ENCODE measurements at places on chromosomes 1 and 21.

DNA sequence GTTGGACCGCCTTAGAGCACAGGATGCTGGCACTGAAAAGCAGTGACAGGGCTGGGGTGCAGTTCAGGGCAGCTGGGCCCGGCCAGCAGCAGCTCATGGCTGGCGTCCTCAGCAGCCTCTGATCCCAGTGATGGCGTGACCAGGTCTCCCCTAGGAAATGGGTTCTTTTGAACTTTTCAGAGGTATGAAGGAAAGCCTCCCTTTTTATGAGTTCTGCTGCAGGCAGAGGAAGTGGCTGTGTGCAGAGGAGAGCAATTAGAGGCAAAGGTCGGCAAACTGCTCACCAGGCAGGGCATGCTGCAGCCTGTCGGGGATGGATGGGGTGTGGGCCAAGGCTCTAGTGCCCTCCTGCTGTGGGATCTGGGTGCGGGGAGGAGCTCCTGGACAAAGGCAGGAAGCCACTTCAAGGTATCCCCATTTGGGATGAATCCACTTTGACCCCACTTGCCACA is 45.6 kb upstream of the RAB4A start:
- no peak for DNase-seq

- DNase-seq = no peak
These were observed at the start of gene TLR5 for GRCh38 chr1:223142795-223143536. Gene TLR5, minus strand, starts transcription at chr1:223143248. Its CDS starts 30,217 bp downstream, at chr1:223113031.

DNA sequence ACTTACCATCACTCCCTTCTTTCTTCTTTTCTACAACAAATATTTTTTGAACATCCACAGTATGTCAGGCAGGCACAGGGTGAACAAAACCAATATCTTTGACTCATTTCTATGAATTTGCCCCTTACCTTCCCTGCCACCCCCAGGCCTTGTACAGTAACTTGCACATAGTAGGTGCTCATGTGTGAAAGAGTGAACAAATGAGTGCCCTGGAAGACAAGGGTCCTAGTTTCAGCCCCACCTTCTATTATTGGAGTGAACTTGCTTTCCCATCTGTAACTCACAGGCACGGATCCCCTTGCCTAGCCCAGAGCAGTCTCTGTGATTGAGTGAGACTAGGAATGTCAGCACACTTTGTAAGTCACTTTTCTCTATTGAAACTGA is 12.8 kb downstream of the ZDHHC18 start:
- DNase-seq = no peak

- DNase-seq = no peak
These were observed 49.6 kb upstream of the ATP1A1 start for GRCh38 chr1:116323491-116323890.

- no peak for DNase-seq
These were observed 17.3 kb downstream of the ITSN1 start for GRCh38 chr21:33659568-33659949.

- DNase-seq = no peak
These were observed 10.8 kb downstream of the COQ8A start for GRCh38 chr1:226950871-226951270.

- no peak for DNase-seq
These were observed 83.9 kb downstream of the MAST2 start for GRCh38 chr1:45887156-45887842.

GRCh38 chr1:19073311-19074186 is 117.1 kb upstream of the IFFO2 start:
- DNase-seq = no peak

DNA sequence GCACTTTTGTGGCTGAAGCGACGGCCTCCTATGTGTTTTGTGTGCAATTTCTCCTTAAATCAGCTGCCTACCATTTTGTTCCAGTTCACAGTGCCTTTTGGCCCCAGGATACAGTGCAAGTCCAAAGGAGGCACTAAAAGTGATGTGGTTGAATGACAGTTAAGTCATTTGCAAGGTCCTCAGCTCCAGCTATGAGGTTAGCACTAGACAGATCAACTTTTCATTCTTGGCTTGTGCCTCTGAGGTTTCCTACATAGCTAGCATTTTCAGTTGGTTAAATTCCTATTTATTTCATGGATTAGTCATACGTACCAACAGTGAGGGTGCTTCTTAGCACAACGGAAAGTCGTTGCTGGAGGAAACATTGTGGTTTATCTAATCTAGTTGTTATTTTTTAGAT is 59.3 kb upstream of the NTPCR start:
- DNase-seq = peak; percentile 46

DNA sequence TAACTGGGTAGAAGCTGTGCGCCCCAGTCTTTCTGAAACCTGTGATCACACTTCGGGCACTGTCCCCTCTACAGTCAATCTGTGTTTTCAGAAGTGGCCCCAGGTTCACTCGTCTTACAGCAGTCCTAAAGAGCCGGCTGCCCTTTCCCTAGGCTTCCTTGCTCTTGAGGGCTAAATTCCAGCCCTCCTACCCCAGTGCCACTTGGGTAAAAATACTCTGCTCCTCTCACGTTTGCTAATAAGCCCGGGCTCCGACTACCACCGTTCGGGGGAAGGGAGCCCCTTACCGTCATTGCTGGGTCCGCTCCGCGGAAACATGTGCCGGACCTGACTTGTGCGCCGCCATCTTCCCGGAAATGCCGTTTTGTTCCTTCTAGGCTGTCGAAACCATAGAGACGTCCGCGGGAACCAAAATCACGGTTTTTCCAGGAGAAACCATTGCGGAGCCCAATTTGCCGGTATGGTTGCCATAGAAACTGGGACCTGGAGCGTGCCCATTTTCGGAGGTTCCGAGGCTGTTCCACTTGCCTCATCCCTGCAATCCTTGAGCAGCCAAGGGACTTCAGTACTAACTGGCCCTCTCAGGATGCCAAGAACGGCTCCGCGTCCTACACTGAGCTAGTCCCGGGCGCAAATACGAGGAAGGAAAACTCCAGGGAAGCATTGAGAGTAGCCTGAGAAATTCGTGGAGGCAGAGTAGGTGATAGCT is at the start of gene GPATCH4:
Gene GPATCH4 (minus strand): TSS at position 358 of the 709 bp plus-strand sequence.
- peak; percentile 90 for DNase-seq

DNA sequence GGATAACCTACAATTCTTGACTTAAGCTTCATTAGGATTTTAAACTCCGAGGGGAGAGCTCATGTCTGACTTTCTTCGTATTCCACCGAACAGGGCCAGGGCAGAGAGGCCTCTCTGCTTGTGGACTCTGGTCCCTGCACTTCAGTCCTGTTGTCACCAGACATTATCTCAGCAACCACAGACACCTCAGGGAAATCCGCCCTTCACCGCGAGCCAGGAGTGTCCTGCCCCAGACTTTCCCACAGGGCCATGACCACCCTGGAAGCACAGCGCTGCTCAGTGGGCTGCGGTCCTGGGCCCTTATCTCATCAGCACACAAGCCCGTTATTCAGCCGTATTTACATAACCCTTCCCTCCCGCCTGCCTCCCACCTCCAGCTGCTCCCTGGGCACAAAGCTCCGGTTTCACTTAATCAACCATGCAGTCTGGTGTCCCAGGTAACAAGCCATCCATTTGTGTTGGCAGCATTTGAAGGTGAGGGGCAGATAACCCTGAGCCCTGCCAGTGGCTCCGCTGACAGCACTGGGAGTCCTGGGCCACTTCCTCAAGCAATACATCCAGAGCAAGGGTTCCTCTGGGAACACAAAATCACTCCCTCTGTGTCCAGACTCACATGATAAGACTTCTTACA is 122.8 kb upstream of the RAB4A start:
- DNase-seq = no peak

DNA sequence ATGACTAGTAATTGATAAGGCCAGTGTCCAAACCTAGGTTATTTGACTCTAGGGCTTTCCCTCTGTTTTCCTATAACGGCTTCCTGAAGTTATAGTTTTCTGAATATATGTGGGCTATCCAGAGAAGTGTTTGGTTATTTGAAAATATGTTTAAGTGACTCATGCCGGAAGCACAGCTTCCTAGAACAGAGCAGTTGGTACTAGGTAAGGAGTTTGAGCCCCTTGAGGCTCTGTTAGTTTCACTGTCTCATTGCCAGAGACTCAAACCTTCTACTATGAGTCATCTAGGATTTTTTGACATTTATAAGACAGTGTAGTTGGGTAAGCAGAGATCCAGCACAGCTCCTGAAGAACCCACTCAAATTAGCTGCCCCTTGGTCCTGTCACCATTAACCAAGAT is 27.1 kb upstream of the LEPR start:
- peak; percentile 17 for DNase-seq

DNA sequence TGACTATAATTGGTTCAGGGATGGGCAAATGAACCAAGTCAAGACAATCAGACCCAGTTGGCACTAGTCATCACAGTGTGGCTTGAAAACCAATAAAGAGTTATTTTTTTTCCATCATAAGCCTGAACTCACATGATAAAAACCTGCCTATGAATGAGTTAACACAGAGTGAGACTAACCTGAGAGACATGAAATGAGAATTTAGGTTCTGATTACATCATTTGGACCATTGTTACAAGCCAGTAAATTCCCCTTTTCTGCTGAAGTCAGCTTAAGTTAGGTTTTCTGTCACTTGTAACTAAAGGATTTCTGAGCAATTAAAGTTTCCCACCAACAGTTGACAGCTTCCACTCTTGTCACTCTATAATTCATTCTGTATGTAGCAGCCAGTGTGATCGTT is 9.6 kb upstream of the RSBN1 start:
- no peak for DNase-seq

GRCh38 chr21:32334980-32335531 is 36.4 kb downstream of the MRAP start:
- DNase-seq = no peak

DNA sequence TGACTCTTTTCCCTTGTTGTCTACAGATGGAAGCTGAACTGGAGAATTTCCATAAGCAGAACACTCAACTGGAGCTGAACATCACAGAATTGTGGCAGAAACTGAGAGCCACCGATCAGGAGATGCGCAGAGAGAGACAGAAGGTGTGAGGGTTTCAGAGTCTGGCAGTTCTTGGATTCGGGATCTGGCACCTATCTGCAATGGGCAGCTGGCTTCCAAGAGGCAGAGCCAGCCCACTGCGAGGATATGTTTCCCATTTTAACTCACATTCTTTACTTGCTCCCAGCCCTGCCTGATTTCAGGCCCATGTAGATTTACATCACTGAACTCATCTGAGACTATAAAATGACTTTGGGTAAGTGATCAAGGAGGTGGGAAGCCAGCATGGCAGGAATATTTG is 37.3 kb upstream of the TMEM125 start:
- DNase-seq = no peak

DNA sequence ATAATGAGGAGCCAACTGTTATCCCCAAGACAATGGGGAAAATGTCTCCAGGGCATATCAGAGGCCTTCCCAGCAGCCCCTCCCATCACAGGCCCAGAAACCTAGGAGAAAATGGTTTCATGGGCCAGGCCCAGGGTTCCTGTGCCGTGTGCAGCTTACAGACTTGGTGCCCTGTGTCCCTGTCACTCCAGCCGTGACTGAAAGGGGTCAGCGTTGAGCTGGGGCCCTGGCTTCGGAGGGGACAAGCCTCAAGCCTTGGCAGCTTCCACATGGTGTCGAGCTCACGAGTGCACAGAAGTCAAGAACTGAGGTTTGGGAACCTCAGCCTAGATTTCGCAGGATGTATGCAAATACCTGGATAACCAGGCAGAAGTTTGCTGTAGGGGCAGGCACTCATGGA is 18.1 kb downstream of the SIPA1L2 start:
- no peak for DNase-seq

DNA sequence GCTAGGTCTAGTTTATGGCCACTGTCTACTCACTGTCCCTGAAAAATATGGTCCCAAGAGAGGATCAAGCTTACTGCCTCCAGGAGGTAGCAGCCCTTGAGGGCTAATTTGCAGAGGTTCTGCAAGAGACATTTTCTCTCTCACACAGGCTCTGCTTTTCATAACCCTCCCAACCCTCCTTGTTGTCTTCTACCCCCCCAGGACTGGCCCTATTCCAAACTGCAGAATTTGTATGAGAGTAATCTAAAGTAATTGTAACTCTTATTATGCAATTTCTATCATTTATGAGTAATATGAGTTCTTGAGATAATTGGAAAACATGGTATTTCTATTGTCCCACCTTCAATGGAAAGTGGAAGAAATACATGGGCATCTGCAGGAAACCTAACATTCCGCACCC is 70.4 kb upstream of the CD55 start:
- DNase-seq = no peak

DNA sequence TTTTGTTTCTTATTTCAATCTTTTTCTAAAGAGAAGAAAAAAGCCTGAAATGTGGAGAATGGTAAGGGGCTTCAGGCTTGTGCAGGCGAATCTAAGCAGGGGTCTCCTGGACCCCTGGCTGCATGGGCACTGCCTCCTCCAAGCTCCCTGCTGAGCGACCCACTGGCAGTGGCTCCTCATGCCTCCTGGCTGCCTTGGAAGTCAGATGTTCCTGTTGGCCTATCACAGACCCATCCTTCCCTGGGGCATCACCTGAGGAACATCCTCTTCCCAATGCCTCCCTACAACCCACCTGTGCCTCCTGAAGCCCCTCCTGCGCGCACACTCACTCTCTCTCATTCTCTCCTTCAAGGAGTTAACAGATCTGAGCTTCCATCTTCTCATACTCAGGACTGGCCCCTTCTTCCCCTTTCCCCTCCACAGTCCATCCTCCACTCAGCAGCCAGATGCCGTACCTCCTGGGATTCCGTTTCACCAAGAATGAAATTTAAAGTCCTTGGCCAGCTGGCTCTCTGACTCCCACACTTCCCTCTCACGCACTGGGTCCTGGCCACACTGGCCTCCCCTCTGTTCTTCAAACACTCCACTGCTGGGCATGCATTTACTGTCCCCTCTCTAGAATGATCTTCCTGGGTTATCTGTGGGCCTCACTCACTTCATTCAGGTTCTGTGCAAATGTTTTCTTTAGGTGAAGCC is 41.7 kb downstream of the AZIN2 start:
- no peak for DNase-seq

DNA sequence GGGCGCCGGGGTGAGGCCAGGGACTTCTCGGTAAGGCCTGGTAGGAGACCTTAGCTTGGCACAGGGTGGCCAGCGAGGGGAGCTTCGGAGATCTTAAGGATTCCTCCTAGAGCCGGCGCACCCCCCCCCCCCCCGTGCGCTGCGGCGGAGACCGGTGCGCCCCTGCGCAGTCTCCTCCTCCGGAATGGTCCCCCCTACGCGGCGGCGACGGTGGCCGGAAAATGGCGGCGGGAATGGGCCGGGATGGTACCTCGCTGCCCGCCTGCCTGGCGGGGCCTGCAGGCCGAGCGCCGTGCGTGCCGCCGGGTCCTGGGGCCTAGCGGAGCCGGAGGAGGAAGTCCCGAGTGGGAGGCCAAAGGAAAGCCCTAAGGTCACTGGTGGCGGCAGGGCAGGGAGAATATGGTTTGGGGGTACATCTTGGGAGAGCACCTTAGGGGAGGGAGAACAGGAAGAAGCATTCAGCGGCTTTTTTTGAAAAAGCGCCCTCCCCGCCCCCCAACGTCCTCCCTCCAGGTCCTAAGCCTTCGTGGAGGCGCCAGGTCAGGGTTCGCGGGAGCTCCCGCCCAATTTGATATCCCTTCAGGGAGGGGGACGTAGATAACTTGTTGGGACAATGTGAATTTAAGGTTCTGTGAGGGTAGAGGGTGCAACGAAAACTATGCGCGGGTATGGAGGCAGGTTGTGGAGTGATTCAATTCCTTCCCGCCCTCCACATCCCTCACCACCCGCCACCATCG is 429 bp downstream of the SRRM1 start:
- DNase-seq = no peak

DNA sequence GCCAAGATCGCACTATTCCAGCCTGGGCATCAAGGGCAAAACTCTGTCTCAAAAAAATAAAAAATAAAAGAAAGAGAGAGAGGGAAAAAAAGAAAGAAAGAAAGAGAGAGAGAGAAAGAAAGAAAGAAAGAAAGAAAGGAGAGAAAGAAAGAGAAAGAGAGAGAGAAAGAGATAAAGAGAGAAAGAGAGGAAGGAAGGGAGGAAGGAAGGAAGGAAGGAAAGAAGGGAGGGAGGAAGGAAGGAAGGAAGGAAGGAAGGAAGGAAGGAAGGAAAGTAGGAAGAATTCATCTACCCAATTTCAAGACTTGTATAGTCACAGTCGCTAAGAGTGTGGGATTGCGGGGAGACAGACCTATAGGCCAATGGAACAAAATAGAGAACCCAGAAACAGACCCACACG is 290.6 kb downstream of the NPHP4 start:
- no peak for DNase-seq

Measured in fibroblast of the conjunctiva (primary cell).